ENCODE measurements at places on chromosomes 7 and 10.

- DNase-seq, result no peak
- H3K4me3 ChIP-seq, result no peak overlapping the region
- no peaks in the 10 kb centered on the region for H3K36me3 ChIP-seq
- H3K27me3 ChIP-seq, result no peaks in the 10 kb centered on the region
- H3K4me1 ChIP-seq, result no peaks in the 10 kb centered on the region
These were observed 83.4 kb downstream of the NEURL1 start for GRCh38 chr10:103576862-103577261.

GRCh38 chr10:90125456-90126255 lies 424.3 kb downstream of the KIF20B start:
- H3K4me1 ChIP-seq, result no peaks in the 10 kb centered on the region
- no peaks in the 10 kb centered on the region for H3K36me3 ChIP-seq

DNA sequence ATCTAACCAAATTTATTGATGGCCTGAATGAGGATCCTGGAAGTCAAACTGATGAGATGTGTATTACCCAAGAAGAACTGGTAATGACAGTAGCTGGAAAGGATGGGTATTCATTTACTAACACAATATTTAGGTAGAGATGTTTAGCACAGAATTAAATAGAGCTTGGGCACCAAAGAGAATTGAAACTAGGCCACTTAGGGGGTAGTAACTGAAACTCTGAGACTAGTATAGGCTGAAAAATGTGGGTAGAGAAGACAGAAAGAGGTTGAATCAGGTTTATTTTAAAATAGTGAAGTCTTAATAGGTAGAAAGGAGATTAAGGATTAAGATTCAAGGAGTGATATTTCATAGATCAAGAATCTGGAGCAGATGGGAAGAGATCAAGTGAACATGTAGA lies 155.8 kb downstream of the MLLT10 start:
- H3K27me3 ChIP-seq, result no peaks in the 10 kb centered on the region
- no peaks in the 10 kb centered on the region for H3K4me1 ChIP-seq
- no peaks in the 10 kb centered on the region for H3K36me3 ChIP-seq

GRCh38 chr7:21468969-21469368 lies 41.1 kb downstream of the SP4 start:
- DNase-seq, result no peak
- H3K27ac ChIP-seq, result no peak overlapping the region
- no peaks in the 10 kb centered on the region for H3K27me3 ChIP-seq
- H3K4me3 ChIP-seq, result no peak overlapping the region
- H3K4me1 ChIP-seq, result no peaks in the 10 kb centered on the region

DNA sequence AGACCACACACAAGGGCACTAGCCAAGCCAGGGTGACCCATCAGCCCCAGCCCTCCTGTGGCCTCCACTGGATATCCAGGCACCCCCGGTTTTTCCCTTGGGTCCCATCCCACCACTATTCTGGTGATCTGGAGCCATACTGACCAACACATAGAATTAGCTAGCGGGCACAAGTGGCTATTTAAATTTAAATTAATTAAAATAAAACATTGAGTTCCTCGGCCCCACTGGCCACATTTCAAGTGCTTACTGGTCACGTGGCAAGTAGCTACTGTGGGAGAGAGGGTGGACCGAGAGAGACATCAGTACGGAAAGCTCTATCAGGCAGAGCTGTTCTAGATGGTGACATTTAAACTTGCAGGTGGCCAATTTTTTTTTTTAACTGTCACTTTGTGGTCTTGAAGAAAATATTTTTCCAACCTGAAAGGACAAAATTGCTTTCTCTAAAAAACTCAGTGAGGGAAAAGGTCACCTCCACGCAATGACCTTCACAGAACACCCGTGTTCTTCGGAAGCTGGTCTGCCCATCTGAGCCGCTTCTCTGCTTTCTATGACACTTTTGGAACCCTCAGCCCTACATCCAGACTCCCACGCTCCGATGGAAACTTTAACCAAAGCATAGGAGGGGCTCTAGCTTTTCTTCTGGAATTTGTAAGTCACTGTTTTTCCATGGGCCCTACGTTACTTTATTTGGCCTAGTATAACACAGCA lies 30.0 kb downstream of the HIPK2 start:
- DNase-seq, result peak; percentile 43
- no peaks in the 10 kb centered on the region for H3K36me3 ChIP-seq
- no peak overlapping the region for H3K4me3 ChIP-seq
- no peak overlapping the region for H3K27ac ChIP-seq
- no peaks in the 10 kb centered on the region for H3K27me3 ChIP-seq
- H3K4me1 ChIP-seq, result peaks cover 75% of the 10 kb centered on the region

DNA sequence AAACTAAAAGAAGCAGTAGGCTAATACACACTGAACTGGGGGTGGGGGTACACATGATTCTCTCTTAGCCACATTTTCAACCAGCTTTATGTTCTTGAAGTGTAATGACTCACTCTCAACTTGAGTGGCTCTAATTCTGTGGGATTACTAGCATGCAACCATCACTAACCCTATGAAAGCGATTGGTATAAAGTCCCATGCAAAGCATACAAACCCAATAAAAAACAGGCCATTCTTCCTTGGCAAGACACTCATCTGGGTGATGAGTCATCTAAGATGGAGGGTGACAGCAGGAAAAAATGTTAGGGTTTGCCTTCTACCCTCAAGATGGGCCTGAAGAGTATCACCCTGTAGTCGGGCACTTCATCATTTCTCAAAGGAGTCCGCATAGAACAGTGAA lies 14.9 kb upstream of the PON3 start:
- no peak overlapping the region for H3K4me3 ChIP-seq
- H3K27ac ChIP-seq, result no peak overlapping the region
- no peaks in the 10 kb centered on the region for H3K4me1 ChIP-seq
- no peaks in the 10 kb centered on the region for H3K36me3 ChIP-seq
- H3K27me3 ChIP-seq, result no peaks in the 10 kb centered on the region
